ENCODE measurements at places on chromosomes 6 and 20.

DNA sequence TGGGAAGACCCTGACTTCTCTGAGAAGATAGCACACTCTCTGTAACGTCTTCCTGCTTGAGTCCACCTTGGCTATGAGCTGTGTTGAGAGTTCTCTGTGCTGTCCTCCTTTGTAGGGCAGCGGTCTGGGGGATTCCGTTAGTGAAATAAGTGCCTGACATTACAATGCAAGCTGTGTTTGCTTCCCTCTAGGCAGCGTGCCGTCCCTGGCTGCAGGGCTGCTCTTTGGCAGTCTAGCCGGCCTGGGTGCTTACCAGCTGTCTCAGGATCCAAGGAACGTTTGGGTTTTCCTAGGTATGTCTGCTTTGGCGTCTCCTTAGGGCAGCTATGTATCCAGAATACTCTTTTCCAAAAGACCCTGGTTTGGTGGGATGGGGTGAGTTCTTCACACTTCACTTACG is 2.8 kb downstream of the TMEM14C start:
- no peak for DNase-seq

DNA sequence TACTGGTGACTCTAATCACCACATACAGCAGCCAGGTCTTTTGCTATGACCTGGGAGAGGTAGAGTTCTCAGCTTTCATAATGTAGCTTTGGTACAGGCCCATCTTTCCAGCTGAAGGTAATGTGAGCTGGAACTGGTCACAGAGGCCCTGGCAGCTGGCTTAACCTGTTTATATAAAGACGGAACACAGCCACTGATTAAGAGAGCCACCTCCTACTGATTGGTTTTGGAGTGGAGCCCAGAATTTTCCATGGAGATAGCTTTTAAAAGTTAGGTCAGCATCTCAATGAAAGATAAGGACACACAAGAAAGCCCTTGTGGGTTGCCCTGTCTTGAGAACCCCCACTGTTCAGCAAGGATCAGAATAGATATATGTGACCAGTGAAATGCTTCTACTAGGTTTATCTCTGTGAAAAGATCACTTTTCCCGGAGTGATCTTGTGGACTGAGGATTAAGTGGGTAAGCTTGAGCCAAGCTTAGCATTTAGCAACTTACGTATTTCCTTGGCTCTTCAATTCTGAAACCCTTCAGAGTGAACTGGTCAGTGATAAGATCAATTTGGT is 213.7 kb upstream of the CITED2 start:
- no peak for DNase-seq

GRCh38 chr6:75279418-75279817 is 5.2 kb downstream of the TMEM30A start:
- no peak for DNase-seq

DNA sequence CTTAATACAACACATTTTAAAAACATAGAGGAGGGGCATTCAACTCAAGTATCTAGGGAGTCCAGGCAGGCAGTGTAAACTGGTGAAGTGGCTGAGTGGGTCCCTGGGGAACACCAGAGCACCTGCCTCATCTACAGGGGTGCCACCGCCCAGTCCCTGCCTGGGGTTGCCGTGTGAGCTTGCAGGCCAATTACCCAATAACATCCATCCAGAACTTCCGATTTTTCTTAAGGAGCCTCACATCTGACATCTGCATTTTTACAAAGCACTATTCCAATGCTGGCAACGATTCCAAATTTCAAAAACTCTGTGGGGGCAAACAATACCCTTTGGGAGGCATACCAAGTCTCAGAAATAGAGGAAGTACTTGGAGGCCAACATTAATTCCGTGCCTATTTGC is 288.4 kb upstream of the TSHZ2 start:
- no peak for DNase-seq

DNA sequence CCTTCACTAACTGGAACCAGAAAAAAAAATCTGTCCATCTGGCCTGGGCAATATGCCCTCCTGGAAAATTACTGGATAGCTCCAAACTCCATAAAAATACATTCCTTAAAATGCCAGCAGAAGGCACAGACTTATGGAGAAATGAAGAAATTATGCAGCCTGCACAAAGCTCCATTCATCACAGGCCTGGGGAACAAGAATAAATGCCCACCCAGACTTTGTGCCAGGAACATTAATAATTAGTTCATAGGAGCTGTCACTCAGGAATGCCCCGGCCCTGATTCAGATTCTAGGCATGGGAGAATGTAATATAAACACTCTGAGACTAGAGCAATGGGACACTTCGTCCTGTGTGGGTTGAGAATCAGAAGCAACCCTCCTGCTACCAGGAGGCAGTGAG is 199.3 kb downstream of the OTOR start:
- no peak for DNase-seq

DNA sequence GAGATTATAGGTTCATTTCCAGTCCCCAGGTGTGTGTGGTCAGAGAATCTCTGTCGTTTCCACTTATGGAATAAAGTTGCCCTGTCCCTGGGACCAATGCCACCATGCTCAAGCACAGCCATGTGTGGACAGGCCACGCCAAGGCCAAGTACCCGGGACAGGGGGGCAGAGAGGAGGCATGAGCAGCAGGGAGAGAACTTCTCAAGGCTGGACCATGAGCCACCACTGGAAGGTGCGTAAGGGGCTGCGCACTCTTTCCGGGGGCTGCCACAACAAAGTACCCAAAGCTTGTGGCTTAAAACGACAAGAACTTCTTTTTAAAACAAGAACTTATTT is 209.2 kb upstream of the KCNQ5 start:
- DNase-seq = no peak

- no peak for DNase-seq
These were observed 115.4 kb downstream of the JPH2 start for GRCh38 chr20:44071526-44072111.
